ENCODE measurements at places on chromosomes 12 and 14.

DNA sequence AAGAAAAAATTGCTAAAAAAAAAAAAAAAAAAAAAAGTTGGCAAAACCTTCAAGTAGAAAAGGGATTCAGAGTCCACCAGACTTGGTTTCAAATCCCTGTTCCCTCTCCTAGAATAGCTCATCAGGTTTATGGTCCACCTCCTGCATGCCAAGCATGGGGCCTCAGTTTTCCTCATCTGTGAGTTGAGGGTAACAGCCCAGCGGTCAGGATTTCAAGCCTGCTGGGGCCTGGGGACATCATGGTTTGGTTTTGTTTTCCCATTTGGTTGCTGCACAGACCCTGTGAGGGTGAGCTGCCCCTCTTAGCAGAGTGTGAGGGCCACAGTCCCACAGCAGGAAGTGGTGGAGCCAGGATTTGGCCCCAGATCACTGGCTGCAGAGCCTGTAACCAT is 12.5 kb downstream of the FAM222A start:
- no peak for DNase-seq

- no peak for DNase-seq
Observed at GRCh38 chr12:108078428-108078827, 50.7 kb upstream of the WSCD2 start.

GRCh38 chr14:38930898-38931297 is 172.1 kb downstream of the SEC23A start:
- DNase-seq: no peak

GRCh38 chr12:88958946-88959345 is 378.7 kb upstream of the KITLG start:
- DNase-seq: no peak

DNA sequence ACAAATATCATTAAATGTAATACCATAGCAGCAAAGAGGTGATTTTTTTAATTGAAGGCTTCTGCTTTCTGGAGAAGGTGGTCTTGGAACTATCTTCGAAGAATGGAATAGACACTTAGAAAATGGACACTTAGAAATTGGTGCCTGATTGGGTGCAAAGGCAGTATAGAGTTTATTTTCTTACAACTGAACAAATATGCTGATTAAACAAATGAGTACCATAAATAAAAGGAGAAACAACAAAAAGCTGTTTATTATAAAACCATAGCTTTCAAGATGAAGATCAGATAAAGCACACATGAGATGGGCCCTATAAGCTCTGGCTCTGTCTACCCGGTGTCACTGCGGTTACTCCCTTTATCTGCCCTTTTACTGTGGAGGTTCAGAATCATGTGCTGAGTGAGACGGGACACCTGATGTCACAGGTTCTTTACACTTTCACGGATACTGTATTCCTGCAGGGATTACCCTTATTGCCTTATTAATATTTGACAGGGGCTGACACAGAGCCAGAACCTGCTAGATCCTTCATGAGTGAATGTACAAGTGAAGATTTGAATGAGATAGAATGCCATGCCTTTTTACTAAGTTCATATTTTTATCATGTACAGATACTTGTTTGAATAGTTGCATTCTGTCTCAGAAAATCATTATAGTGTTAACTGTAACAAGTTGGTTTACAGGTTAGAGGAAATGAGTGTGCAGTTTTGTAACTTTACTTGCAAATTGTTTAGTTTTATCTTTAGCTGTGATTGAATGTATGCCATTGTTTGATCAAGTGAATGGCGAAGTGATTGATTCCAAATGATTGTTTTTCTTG is 477.5 kb upstream of the RGS6 start:
- no peak for DNase-seq

DNA sequence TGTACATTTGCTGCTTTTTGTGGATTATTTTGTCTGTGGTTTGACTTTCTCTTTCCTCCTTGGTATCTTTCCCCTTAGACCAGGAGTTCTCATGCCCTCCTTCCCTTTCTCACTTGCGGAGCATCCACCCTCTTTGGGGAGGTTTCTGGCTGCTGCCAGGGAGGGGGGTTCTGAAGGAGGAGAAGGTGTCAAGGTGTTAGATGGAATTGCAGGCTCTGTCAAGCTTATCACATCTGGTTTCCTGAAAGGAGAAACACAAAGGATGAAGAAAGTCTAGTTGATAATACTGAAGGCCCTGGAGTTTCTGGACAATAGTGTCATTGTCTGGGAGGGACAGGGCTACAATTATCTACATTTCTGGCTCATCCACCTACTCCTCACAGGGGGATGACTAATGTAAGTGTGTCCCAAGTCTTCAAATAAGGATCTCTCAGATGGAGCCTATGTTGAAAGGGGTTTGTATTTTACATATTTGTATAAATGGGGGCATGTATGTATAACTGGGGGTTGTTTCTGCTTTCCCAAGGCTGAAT is 217.3 kb upstream of the CCDC196 start:
- no peak for DNase-seq

- DNase-seq: no peak
Observed at GRCh38 chr12:25236190-25236589, 14.5 kb downstream of the KRAS start.

GRCh38 chr12:15453613-15454012 is 131.3 kb downstream of the PTPRO start:
- DNase-seq: no peak

GRCh38 chr12:124837958-124838803 is 25.5 kb downstream of the SCARB1 start:
- DNase-seq: peak; percentile 81

DNA sequence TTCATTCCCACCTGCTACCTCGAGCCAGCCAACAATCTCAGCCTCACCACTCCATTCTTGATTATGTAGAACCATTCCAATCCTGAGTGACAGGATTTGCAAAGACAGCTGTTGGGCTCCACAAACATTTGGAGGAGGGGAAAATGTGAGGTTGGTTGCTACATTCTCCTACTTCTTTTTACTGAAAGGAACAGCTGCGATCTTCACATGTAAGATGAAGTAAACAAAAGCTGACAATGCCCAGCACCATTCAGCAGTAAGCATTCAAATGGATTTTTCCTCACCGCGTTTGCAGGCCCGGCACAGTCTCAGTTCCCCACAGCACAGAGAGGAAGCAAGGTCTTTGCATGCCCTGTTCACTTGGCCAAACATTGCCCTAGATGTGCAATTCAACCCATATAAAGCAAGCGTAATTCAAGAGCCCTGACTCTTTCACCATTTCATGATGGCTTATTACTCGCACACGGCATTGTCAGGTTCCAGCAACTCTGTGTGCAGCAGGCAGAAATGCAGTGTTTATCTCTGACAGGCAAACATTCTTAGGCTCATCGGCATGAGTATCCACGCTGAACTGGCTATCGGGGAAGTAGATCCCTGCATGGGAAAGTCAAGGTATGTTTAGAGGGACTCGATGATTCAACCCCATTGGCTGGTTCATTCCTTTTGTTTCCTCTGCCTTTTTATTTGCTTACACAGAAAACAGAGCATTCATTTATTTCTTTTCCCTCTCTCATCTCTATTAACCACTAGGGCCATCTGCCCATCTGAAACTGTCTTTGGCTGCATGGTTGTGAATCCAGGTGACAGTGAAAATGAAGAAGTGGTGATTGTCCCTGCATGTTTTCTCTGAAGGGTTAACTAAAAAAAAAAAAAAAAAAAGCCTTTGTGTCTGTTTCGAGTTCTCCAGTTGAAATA is 236.1 kb upstream of the PLEKHG7 start:
- peak; percentile 40 for DNase-seq
